ENCODE measurements at places on chromosomes 6 and 20.

DNA sequence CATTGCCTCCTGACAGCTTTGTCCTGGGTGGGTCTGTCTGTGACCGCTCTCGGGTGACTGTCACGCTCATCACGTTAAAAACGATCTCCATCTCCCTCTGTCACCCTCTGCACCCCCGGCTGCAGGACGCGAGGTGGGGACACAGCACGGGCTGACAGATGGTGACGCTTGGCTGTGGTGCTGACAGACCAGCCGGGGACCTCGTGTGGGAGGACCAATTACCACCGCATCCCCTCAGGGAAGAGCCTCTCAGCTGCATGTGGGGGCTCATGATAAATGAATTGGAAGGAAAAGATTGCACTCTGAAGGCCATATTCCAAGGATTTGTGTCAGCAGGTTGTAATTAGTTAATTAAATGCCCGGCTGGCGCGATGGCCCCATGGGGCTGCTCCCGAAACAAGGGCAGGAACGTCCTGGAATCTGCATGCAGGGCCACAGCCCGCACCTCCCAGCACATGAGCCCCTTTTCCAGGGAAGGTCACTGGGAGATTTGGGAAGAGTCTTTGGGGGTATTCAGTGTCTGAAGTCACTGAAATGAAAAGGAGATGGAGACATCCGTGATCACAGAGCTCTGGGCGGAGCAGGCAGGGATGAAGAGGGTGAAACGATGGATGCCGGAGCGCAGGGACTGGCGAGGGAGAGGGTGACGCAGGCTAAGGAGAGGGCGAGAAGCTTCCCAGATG is 87.1 kb downstream of the ERMARD start:
- no peak for DNase-seq

DNA sequence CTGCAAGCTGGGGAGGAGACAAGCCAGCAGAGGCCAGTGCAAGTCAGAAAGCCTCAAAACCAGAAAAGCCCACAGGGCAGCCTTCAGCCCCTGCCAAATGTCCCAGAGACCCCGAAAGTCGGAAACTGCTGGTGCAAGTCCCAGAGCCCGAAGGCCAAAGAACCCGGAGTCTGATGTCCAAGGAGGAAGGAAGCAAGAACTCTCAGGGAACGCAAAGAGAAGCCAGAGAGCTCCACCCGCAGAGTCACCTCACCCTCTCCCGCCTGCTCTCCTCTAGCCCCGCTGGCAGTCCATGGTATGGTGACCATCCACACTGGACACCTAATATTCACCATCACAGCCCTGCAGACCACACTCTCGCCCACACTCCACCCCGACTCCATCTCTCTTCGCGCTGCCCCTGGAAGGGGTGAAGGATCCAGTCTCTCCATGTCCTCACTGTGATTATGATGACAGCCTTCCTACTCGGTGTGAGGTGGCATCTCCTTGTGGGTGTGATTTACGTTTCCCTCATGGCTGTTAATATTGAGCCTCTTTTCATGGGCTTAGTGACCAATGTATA is 10.6 kb downstream of the ULBP3 start:
- no peak for DNase-seq

GRCh38 chr6:168127384-168127868 is 48.4 kb upstream of the FRMD1 start:
- no peak for DNase-seq

DNA sequence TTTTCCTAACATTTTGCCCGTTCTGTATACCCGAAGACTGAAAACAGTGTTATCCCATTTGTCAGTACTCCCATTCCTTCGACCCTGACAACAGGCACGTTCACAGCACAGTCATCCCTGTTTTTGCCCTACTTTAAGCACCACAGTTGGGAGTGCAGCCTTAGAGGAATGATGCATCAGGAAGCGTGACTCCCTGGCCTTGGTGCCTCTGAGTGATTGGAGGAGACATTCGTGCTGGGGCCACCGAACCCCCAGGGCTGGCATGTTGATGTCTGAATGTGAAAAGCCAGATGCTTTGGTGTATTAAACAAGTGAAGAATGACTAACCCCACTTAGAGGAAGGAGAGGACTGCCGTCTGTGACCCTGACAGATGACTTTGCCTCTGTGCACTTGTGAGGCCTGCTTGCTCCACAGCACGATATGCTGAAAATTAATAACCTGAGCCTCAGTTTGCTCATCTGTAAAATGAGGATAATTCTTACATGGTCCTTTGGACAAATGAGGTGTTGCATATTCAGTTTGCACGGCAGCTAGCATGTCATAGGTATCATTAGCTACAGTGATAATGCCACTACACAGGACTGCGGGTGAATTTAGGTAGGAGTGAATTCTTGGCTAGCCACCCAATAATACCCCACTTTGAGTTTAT is 36.0 kb downstream of the STK35 start:
- no peak for DNase-seq

DNA sequence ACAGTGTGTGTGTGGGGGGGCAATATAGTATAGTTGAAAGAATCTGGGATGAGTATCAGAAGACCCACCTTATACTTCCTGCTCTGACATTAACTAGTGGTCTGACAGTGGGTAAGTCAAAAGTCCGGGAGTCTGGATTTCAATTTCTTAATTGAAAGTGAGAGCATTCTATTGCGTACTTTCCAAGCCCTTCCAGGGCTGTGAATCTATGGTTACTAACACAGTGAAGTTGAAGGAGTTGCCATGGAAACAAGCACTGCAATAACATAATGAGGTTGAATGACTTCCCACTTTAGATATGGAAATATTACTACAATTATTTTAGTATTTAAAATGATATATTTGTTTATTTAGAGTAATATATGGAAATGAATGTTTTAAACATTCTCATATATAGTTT is 80.2 kb downstream of the MLIP start:
- no peak for DNase-seq

DNA sequence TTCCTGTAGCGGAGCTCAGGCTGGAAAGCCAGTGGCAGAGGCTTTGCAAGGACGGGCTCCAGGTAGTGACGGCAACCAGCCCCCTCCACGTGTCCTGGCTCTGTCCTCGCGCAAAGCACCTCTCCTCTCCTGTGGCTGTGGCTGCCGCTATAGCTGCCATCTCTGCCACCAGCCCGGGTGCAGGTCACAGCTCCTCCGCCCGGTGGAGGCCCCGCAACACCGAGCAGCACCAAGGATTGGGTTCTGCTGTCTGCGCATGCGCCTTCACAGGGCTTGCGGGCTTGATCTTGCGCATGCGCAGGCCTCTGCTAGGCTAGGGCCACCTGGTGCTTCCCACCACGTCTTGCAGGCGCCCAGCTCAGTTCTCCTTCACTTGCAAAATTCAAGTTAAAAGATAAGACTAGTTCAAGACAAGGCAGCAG is 625.4 kb downstream of the QKI start:
- DNase-seq, result no peak

GRCh38 chr6:5541751-5542432 is 280.6 kb downstream of the FARS2 start:
- DNase-seq, result no peak

- DNase-seq, result no peak
Measured at GRCh38 chr6:111011360-111012142, 29.7 kb downstream of the RPF2 start.

GRCh38 chr6:71179249-71179885 is 109.2 kb upstream of the OGFRL1 start:
- DNase-seq, result no peak

DNA sequence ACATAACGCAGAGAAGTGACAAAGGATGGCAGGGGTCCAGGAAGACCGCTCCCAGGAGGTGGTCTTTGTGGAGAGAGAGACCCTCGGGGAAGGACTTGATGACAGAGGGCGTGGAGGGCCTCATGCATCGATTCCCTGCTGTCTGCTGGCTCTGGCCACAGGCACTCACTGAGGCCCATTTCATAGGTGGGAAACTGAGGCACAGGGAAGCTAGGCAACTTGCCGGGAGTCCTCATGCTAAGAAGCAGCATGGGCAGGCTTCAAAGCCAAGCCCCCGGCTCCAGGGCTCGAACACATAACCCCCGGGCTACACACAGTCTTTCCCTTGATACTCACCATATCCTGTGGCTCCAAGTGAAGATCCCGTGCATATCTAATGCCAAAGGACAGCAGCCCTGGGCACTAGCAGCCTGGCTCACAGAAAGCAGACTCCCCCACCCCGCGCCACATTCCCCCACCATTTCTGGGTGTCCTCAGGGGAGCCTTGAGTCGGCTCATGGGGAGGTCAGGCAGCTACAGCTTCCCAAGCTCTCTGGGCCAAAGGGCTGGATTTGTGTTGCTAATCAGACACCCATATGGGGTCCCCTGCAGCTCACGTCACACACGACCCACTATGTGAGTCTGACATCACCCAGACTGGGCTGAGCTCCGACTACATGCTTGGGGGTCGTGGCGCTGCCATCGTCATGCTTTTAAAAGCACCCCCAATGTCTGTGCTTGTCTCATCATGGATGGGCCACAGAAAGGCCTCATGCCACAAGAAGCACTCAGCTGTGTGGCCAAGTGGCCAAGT is 130.9 kb upstream of the PMEPA1 start:
- DNase-seq, result no peak

- no peak for DNase-seq
Measured at GRCh38 chr6:22614547-22614946, 45.2 kb downstream of the HDGFL1 start.

GRCh38 chr6:72977114-72977513 is 248.2 kb downstream of the KHDC1L start:
- no peak for DNase-seq

DNA sequence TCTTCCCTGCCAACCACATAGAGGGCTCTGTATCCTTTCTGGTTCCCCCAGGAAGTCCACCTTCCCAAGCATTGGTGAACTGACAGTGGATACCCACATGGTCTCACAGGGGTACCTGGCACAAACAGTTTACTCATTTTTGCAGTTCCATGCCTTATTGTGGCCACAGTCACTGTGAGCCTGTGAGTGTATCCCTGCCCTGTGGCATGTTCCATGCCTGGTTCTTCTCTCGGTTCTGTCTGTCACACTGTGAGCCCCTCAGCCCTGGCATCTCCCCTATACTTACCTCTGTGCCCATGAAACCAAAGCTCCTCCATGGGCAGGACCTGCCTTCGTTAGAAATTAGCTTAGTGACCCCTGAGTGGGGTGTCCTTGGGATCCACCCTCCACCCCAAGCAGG is 107.8 kb downstream of the TOX2 start:
- DNase-seq, result no peak

GRCh38 chr6:128074567-128074966 is 173.7 kb upstream of the THEMIS start:
- DNase-seq, result no peak

- peak; percentile 77 for DNase-seq
Measured at GRCh38 chr20:50169329-50169823, 15.9 kb upstream of the PEDS1 start.

- DNase-seq, result no peak
Measured at GRCh38 chr20:59082981-59083380, 40.4 kb upstream of the PRELID3B start.

DNA sequence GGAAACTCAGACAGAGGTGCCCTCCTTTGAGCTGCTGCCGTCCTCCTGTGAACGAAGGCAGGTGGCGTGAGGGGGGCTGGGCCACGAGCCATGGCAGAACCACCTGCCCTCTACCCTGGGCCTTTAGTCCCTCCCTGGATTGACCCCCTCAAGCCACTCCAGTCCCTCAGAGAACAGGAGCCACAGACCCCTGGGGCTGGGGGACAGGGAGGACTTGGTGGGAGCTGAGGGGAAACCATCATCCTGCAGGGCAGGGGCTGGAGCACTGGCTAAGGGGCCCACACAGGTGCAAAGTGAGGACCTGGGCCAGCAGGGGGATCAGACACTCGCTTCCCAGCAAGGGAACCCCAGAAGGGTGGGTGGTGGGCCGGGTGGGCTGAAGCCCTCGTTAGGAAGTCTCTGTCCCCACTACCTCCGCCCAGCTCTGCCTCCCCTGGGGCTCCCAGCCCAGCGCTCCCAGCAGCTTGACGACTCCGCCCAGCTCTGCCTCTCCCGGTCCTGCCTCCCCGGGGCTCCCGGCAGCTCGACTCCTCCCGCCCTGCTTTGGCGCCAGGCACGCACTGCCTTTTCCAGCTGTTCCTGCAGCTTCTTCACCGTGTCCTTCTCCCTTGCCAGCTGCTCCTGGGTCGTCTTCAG is 44.4 kb downstream of the DSTN start:
- no peak for DNase-seq

DNA sequence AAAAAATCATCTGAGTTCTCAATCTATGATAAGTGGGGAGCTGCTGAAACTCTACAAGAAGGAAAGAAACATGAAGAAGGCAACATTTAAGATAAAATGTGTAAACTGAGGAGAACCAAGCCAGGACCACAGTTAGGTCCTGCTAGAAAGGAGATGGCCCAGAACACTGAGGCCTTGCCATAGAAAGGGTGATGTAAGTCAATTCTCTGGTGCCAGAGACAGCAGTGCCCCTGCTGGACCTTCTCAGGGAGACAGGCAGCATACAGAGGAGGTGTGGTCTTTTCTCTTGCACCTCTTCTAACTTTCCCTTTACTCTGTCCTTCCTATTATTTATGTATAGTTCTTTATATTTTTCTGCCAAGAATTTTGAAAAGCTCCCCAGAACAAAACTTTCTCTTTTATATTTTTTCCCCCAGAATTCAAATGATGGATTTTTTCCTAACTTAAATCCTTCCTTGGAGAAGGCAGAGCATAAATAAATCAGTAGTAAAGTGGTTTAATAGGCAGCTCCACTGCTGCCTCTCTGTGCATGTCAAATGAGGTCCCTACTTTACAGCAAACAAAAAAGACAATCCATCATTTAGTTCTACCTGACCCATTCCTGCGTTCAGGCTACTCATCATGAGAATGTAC is 9.0 kb downstream of the UQCC2 start:
- DNase-seq, result no peak

DNA sequence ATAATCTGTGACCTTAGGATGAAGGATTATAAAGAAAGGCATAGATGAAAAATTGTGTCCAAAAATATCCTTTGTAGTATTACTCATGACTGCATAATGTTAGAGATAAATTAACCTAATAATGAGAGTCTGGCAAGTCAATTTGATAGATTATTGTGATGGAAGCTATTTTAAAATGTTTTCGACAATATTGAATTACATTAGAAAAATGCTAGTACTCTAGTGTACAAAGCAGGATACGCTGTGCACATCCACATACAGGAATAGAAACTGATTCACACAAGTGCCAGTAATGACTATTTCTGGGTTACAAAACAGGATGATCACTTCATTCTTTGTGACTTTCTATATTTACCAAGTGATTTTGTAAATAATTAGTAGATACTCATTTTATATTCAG is 3.3 kb downstream of the SLC17A2 start:
- DNase-seq, result no peak

DNA sequence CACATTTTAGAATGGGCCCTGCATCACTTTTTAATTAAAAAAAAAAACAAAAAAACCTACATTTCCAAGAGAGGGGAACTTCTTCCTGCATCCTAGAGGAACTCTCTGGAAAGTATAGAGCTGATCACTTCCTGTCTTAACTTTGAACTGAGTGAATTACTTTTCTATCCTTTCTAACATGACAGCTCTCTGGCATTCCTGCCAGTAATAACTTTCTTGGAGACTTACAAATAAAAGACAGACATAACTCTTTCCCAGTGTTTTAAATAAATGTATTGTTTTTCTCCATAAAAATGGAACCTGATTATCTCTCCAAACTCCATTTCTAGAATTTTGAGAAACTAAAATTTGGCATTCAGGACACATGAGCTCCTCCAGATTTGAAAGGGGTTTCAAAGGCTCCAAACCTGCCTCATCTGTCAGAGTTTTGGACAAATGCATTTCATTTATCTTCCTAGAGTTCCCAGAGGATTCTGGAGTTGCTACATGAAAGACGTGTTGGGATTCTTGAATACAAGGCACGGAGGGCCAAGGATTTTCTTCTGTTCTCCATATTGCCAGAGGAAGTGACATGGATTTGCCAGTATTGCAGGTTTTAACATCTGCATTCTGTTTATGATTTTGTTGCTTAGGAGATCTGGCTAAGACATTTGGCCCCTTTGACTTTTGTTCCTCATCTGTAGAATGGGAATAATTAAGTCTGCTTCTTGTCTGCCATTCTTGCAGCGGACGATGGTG is 2.0 kb upstream of the SMOC2 start:
- DNase-seq, result no peak

Data from activated T-cell treated with anti-CD3 and anti-CD28 coated beads for 1 hour (primary cell).